Activated T-helper 1 cell treated with anti-CD3 and anti-CD28 coated beads, Interleukin-12 subunit alpha, Interleukin-12 subunit beta, Interleukin-2, Interleukin-4 antibody, amounts not matched to agents 30 ng/mL and 10 ng/mL and 1 ng/mL, durations not matched to agents 14 hours and 24 hours and 36 hours (primary cell): ENCODE measurements at places on chromosomes 7 and 10. TPM values are rescaled to one million over a fixed set of nuclear protein-coding genes. Genes with fewer than 3 reads are reported as not detected.

DNA sequence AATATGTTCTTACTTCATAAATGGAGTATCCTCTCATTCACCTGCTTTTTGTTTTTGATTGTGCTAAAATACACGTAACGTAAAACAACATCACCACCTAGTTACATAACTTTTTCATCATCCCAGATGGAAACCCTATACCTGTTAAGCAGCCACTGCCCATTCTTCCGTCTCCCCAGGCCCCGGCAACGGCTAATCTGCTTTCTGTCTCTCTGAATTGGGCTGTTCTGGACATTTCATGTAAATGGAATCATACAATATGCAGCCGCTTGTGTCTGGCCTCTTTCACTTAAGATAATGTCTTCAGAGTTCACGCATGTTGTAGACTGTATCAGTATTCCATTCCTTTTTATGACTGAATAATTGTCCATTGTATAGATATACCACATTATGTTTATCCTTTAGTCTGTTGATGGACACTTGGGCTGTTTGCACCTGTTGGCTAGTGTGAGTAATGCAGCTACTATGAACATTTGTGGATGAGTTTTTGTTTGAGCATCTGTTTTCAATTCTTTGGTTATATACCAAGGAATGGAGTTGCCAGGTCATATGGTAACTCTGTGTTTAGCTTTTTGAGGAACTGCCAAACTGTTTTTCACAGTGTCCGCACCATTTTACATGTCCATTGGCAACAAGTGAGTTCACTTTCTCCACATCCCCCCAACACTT lies 14.1 kb upstream of the SUN1 start:
- DNase-seq, result no peak

DNA sequence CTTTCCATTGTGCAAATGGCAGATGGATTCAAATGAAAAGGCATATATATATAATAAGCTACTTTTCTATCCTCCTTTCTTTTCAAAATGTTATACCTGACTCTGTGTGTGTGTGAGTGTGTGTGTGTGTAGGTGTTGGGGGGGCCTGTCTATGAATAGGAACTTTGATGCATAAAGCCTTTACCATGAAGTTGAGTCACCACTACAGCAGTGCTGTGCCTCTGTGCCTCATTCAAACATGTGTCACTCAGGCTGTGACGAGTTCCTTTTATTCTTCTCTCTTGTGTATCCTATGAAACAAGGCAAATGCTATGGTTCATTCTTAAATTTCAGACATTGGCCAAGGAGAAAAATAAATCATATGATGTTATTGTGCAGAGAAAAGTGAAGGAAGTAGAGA lies 52.7 kb upstream of the DKK1 start:
- DNase-seq, result no peak

DNA sequence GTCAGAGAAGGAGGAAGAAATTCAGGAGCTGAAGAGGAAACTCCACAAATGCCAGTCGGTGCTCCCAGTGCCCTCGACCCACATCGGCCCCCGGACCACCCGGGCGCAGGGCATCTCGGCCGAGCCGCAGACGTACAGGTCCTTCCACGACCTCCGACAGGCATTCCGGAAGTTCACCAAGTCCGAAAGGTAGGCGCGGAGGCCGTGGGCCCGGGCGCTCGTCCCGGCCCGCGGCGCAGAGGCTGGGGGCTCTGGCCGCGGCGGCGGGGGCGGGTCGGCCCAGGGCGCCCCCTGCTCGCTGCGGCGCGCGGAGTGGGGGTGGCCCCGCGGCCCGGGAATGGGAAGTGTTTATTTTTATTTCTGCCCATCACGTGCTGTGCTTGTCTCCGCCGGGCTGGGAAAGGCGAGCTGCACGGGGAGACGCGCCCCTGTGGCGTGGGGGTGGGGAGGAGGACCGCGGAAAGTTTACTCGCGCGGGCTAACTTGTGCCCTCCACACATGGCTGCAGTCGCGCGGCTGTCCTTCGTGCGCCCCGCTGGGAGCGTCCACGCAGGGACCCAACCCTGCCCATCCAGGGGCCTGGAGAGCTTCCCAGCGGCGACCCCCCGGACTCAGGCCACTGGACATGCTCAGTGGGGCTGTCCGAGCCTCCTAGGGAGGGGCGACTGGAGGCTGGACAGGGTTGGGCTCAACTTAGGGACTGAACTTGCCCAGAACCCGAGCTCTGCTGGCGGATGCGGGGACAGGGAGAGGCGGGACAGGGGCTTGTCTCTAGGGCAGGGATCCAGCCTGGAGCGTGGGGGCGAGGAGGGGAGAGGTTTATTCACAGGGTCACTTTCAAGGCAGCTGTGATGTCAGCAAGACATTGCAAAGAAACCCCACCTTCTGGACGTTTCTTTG lies 82.6 kb upstream of the PRKG1 start:
- no peak for DNase-seq

DNA sequence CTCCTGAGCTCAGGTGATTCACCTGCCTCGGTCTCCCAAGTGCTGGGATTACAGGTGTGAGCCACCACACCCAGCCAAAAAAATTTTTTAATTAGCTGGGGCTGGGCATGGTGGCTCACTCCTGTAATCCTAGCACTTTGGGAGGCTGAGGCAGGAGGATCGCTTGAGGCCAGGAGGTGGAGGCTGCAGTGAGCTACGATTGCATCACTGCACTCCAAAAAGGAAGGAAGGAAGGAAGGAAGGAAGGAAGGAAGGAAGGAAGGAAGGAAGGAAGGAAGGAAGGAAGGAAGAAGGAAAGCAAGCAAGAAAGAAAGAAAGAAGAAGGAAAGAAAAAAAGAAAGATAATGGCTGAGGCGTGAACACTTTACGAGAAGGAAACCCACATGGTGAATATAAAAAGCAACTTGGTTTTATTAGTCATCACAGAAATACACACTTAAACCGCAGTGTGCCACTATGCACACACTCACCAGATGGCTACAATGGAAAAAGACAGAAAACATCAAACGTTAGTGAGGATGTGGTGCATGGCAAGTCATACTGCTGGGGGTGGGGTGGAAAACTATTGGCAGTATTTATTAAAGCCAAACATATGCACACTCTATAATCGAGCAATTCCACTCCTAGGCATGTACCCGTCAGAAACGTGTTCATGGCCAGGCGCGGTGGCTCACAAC lies 4.4 kb upstream of the CCL26 start:
- peak; percentile 24 for DNase-seq

GRCh38 chr7:26190417-26190869 lies 10.1 kb downstream of the HNRNPA2B1 start:
- DNase-seq, result no peak

DNA sequence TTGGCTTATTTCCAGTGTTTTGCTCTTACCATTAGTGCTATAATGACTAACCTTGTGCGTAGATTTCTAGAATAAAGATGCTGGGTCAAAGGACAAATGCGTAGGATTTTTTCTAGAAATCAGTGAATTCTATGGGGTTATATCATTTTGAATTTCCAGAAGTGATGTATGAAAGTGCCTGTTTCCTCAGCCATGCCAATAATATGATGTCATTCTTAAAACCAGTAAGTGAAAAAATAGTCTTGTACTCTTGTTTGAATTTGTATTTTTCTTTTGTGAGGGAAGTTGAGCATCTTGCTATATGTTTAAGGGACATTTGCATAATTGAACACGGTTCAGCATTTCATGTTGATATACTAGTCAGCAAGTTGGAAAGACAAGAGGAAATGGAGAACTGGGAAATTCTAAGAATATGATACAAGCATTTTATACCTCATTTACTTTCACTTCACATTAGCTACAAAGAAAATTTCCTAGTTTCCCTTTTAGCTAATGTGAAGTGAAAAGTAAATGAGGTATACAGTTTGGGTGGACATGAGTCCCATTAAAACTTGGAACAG lies 3.8 kb upstream of the DNAH11 start:
- no peak for DNase-seq

- peak; percentile 2 for DNase-seq
Measured at GRCh38 chr7:152336754-152337368, 98.9 kb downstream of the KMT2C start.

- DNase-seq, result no peak
Measured at GRCh38 chr7:105532709-105533460, 884 bp downstream of the RINT1 start.

DNA sequence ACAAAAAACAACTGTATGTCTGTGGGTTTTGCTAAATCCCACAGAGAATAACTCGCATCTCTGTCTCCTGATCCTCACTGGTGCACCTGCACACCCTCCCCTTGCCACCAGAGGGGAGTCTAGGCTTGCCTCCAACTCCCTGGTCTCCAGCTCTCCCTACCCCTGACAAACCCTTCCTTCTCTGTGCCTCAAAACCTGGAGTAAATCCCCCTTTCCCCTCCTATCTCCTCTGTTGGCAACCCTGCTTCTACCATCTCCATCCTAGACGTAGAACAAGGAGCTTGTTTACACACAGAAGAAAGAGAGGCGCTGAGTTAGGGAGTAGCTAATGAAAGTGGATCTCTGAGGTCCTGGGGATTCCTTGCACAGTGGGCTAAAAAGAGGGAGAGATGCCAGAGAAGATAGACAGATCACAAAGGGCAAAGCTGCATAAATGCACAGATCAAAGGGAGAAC lies 6.0 kb downstream of the MBLAC1 start:
- DNase-seq, result peak; percentile 52

DNA sequence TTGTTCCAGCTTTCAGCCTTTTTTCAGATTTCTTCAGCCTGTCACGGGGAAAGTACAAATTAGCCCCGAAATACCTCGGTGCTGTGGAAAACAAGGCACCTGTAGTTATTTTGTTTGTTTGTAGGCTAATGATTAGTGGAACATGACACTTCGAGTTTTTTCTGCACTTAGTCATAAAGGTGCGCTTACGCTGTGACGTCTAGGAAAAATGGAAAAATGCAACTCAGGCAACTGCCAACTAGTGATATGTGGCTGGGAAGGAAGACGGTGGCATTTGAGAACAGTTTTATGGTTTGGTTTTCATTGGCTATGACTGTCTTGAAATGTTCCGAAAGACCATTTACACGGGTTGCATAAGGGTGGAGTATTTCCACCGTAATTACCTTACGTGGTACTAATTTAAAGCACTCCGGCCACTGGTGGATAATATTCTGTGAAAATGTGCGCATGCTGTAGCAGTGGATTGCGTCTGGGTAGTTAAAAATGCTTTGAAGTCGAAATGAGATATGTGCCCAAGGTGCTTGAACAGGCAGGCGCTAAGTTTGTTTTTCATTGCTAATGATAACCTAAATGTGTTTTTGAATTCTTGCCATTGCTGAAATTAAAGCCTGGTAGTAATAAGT lies 94.5 kb upstream of the CELF2 start:
- DNase-seq, result no peak

DNA sequence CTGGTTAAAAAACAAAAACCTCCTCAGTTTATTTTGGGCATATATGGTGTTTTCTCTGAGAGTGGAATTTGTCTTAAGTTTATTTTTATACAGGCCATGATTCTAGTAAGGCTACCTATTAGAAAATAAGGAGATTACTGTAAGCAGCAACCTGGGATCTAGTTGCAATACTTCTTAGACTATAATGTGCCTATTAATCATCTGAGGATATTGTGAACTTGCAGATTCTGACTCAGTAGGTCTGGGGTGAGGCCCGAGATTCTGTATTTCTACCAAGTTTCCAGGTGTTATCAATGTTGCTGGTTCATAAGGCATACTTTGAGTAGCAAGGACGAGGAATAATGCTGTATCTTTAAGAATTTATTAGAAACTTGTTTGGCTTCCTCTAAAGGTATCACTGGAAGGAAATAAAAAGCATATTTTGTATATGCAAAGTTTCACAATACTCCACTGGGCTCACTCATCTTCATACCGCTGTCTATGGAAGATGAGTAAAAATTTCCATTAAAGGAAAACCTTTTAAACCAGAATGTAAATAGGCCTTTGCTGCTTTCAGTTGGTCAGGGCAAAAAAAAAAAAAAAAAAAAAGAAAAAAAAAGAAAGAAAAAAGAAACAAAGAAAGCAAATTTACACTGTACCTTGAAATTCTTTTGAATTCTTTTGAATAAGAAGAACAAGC lies 105.8 kb downstream of the BMPER start:
- DNase-seq, result no peak

DNA sequence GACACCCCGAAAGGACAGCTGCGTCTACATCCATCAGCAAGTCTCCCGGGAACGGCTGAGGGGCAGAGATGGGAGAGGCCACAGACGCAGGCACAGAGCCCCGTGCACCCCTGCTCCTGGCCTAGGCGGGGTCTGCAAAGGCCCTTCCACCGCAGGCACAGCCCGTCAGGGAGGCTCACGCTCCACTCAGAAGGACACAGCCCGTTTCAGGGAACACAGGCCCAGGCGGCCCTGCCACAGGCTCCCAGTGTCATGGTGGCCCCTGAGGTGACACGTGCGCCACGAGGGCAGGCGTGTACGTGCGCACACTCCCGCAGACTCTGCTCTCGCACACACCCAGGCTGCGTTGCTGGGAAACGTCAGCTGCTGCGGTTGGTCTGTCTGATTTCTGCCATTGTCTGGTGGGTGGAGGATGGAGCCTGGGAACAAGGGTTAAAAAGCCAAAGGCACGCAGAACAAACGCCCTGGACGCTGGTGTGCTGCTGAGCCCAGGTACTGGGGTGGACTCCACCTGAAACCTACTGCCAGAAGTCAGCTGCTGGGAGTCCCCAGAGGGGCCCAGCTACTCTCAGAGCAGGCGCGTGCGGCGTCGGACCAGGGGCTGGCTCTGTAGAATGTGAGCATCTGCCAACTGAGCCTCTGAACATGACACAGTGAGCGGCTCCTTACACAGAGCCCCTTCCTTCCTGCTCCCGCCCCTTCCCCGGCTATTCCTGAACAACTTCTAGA lies 13.1 kb downstream of the GPER1 start:
- no peak for DNase-seq

GRCh38 chr7:102044984-102045673 lies 227.7 kb downstream of the CUX1 start:
- DNase-seq, result no peak

- DNase-seq, result no peak
Measured at GRCh38 chr10:133273534-133274143, 3.0 kb downstream of the ADAM8 start.

GRCh38 chr7:44277851-44278250 lies 47.5 kb downstream of the CAMK2B start:
- no peak for DNase-seq

- DNase-seq, result no peak
Measured at GRCh38 chr10:83248106-83248631, 891.1 kb upstream of the GHITM start.

Gene ANKRD7
- total RNA-seq, result not detected in 2 replicates

Gene DOCK4
- 0.31 and 0.37 TPM in 2 replicates for total RNA-seq

Gene FFAR4
- total RNA-seq, result not detected in 2 replicates

Gene HOXA13
- not detected in 2 replicates for total RNA-seq

Gene OR2A42
- total RNA-seq, result not detected in 2 replicates

Gene OR2A1
- total RNA-seq, result not detected in 2 replicates

Gene CLEC2L
- total RNA-seq, result not detected in 2 replicates

Gene OPTN
- total RNA-seq, result 52.6 and 54.1 TPM in 2 replicates

Gene AGBL3
- 1.5 and 1.9 TPM in 2 replicates for total RNA-seq

Gene GALNT17
- total RNA-seq, result not detected in 2 replicates

Gene C10orf143
- total RNA-seq, result 3.3 and 3.6 TPM in 2 replicates

Gene PLXDC2
- not detected in 2 replicates for total RNA-seq

Gene CDC14C
- not detected in 2 replicates for total RNA-seq

Gene HOXA7
- not detected in 2 replicates for total RNA-seq
